Pericardium fibroblast (primary cell): ENCODE measurements at places on chromosomes 7 and 10. TPM values are rescaled to one million over a fixed set of nuclear protein-coding genes. Genes with fewer than 3 reads are reported as not detected.

GAD2 gene
- not detected in 2 replicates for total RNA-seq

ANXA7 gene
- total RNA-seq: 42.5 and 60.6 TPM in 2 replicates

BTBD16 gene
- total RNA-seq: not detected in 2 replicates

KNDC1 gene
- 0.51 and 1.2 TPM in 2 replicates for total RNA-seq
